ENCODE measurements at places on chromosomes 7 and 10.

GRCh38 chr7:111525100-111525499 is 37.2 kb downstream of the IMMP2L start:
- DNase-seq, result no peak

DNA sequence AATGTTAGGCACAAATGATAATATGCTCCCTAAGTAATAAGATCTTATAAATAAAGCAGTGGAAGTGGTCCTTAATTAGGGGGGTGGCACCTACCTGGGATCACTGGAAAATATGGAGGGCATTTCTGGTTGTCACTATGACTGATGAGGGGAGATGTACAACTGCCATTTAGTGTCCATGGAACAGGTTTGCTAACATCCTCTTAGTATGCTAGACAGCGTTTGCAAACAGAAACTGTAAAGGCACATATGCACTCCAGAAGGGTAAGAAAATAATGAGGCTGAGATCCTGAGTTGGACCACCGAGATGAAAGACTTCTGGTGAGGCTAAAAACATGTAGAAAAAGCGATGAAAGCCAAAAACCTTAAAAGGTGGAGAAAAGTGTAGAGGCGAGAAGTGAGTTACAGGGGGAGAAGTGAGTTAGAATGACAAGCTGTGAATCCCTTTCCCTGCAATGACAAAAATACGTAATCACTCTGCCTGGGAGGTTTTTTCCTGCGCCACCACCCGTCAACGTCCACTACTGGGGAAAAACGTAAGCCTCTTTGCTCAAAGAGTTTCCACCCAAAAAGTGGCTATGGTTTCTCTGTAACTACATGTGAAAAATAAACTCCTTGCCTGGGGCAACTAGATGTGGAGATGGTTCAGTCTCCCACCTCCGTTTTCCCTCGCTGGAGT is 767 bp downstream of the KRIT1 start:
- peak; percentile 40 for DNase-seq

- DNase-seq, result no peak
These were observed 108.8 kb downstream of the ADAM22 start for GRCh38 chr7:88042803-88043202.

DNA sequence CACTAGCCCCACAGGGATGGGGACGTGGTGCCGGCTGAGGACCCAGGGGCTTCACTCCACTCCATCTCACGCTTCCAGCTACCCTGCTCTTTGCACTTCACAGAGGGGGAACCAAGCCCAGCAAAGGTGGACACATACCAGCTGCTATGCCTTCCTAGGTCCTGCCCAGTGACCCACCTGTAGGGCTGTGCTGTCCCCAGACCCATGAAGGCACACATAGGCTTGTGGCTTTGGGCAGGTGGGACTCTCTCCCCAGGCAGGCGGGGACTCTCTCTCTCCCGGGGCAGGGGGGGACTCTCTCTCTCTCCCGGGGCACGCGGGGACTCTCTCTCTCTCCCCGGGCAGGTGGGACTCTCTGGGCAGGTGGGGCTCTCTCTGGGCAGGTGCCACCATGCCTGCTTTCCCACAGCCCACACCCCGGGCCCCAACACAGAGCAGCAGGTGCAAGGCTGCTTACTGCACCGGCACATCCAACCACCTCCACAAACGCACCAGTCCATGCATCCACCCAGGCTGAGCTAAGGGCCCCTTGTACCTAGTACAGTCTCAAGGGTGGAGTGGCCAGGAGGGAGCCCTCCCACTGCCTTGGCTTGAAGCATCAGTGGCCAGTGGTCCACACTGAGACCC is 13.8 kb upstream of the GPR146 start:
- no peak for DNase-seq

GRCh38 chr7:80134115-80134535 is 506 bp upstream of the GNAI1 start:
- DNase-seq, result peak; percentile 15

DNA sequence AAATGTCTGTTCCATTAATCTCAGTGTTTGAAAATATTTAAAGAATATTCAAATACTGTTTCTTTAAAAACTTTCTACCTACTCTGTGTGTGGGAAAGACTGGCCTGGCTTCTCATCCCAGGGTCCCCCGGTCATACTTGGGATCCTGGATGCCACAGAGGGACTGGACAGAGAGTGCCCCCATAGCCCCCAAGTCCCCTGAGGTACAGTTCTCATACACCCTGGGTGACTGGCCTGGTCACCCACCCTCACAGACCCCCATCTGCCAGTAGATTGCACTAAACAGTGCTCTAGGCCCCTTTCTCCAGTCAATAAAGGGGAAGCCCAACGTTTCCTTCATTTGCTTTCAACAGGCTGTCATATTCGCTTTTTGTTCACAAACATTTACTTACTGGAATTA is 3.0 kb downstream of the TMEM273 start:
- DNase-seq, result no peak

DNA sequence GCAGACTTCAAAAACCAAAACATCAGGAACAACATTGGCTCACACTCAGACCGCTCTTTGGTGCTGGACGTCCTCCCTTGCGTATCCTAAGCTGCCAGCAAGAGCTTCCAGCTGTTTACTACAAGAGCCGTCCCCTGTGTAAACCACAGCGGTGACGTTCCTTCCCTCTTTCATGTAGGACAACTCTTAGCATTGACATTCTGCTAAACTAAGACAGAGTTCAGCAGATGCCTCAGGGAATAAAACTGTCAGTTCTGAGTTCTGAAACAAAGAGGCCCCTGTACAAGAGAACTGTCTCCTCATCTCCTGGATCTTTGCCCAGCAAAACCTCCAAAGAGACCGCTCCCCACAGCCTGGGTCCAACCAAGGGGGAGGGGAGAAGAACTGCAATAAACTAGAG is 57.8 kb upstream of the OPALIN start:
- no peak for DNase-seq

DNA sequence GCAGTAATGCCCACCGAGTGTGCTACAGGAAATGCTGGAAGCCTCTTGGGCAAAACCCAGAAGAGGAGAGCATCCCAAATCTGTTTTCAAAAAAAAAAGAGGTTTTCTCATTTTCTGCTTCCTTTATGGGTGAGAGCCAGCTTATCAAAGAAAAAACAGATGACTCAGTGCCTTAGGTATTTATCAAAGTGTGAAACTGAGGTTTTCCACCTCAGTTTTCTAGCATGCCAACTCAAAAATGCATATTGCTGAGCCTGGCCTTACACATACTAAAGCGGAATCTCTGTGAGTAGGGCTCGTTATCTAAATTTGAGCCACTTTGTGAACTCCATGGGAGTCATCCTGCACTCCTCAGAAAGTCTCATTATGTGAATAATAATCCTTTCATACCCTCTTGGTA is 705.1 kb downstream of the SUGCT start:
- no peak for DNase-seq

GRCh38 chr7:45700556-45700955 is 126.4 kb downstream of the ADCY1 start:
- no peak for DNase-seq

GRCh38 chr10:79112881-79113431 is 44.2 kb downstream of the ZMIZ1 start:
- no peak for DNase-seq

- DNase-seq, result peak; percentile 79
These were observed 20.4 kb upstream of the ANTXRL start for GRCh38 chr10:46266306-46266985.

- DNase-seq, result peak; percentile 34
These were observed 11.2 kb downstream of the CTBP2 start for GRCh38 chr10:125149036-125149679.

DNA sequence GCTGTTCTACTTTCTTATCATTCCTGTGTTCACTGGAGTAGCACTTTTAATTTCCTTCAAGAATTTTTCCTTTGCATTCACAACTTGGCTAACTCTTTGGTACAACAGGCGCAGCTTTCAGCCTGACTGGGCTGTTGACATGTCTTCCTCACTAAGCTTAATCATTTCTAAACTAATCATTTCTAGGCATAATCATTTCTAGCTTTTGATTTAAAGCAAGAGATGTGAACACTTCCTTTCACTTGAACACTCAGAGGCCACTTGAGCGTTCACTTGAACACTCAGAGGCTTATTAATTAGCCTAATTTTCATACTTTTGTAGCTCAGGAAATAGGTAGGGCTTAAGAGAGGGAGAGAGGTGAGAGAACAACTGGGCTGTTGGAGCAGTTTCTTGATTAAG is 15.9 kb downstream of the C10orf90 start:
- no peak for DNase-seq

- no peak for DNase-seq
These were observed 32.8 kb downstream of the UBTD1 start for GRCh38 chr10:97531401-97531986.

GRCh38 chr7:44072364-44073231 is 7.2 kb upstream of the PGAM2 start:
- peak; percentile 41 for DNase-seq

DNA sequence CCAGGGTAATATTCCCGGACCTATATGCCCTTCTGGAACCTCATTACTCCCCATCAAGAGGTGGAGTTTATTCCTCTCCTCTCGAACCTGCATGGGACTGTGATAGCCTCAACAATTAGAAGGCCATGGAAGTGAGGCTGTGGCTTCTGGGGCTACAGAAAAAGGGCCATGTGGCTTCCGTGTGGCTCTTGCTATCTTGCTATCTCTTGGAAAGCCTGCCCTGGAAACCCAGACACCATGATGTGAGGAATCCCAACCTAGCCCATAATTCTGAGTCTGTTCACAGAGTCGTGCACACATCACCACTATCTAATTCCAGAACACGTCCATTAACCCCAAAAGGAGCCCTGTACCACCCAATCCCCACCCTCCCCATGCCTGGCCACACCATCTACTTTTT is 20.8 kb upstream of the SH3PXD2A start:
- no peak for DNase-seq

DNA sequence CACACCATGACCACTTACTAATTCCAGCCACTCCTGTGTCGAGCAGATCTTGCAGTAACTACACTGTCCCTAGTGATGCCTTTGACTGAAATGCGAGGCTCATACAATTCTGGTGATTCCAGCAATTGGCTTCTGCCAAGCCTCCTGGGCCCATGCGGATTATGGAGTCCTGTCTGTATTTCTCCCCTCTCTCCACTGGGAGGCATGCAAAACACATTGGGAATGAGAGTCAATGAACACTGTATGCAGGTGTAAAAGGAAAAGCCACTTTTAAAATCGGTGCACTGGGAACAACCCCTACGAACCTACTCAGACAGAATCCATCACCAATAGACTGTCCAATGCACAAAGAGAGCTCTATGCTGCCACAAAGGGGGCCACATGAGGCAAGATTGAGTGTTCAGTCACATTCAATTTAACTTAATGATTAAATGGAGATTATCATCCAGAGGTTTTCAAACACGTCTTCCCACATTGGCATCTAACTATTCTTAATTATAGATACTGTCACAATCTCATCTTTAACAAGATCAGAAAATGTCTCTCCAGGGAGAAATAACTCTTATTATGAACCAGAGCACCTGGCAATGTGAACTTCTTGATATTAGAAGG is 550.6 kb downstream of the GLRX3 start:
- DNase-seq, result no peak

GRCh38 chr7:78184299-78184698 is 385.7 kb downstream of the PHTF2 start:
- no peak for DNase-seq

GRCh38 chr10:113261161-113261560 is 291.7 kb upstream of the HABP2 start:
- DNase-seq, result no peak

DNA sequence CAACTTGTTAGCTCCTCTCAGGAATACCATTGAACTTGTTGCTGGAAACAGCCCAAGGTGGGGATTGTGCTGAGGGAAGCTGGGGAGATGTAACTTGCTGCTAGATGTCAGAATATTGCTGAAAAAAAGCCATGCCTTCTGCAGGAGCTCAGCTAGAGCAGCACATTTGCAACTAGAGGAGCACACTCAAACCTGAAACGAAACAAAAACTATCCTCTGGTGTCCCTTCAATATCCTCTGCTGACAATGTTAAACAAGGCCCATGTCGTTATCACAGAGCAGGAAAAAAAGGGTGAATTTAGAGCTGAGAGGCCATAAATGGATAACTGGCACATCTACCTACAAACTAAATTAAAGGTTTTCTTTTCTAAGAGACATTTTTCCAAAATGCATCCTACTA is 53.7 kb upstream of the MACC1 start:
- DNase-seq, result no peak

- no peak for DNase-seq
These were observed 55.1 kb downstream of the FAM53B start for GRCh38 chr10:124688889-124689670.

- no peak for DNase-seq
These were observed 5.2 kb downstream of the CCNY start for GRCh38 chr10:35341521-35341920.

DNA sequence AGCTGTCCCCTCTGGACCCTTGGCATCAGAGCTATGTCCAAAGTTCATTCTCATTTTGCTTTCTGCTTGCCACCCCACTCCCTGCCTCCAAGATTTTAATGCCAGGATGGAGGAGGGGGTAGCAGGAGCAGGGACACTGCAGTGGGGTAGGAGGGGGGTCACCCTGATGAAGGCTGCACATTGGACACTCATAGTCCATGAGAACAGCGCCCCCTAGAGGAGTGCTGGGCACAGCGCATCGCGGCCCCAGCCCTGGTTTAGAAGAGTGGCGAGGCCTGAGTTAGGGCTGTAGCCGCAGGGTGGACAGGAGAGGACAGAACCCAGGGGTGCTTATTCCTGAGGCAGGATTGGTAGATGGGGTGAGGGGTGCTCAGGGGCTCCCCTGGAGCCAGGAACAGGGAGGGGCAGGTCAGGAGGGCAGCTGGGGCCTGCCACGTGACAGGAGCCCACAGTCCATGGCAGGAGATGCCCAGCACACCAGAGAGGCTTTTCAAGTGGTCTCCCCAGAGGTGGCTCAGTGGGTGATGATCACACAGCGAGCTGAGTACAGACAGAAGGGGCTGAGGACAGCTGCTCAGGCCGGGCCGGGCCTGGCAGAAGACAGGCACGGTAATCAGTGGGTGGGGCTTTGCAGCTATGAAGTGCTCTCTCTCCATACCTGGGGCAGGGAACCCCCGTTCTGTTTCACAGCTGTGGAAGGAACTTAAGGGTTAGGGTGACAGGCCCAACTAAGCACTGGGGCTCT is 71.4 kb downstream of the NEURL1 start:
- DNase-seq, result no peak

GRCh38 chr10:22976534-22976933 is 48.7 kb downstream of the ARMC3 start:
- DNase-seq, result no peak

- peak; percentile 32 for DNase-seq
These were observed 20.6 kb upstream of the USP6NL start for GRCh38 chr10:11631890-11632587.

Data from inflammatory macrophage treated with lipopolysaccharide for 1 hour (primary cell).